ENCODE measurements at places on chromosomes 16 and 17.

GRCh38 chr17:74452033-74452840 is 14.2 kb upstream of the CD300A start:
- DNase-seq, result no peak

GRCh38 chr16:84117494-84117843 is 727 bp upstream of the MBTPS1 start:
- no peak for DNase-seq

DNA sequence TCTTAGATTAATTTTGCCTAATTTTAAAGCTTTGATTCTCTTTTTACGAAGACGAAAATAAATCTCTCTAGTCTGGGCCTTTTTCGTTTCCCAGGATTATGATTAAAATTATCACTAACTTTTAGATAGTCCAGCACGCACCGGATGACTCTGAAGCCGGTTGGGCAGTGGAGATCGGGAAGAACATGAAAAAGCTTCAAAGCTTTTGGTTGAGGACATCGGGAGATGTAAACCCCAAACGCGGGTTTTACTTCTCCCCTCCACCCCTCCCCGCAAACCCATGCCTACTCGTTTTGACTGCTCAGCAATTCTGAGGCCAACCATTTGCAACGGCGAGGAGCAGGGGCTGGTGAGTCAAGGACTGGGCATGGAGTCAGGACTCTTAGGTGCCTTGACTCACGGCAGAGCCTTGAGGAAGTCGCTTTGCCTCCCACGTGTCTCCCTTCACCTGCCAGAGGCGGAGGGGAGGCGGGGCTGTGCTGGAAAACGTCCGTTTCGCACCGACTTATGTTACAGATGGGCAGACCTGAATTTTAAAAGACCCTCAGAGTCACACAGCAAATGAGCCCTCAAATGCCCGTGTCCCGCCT is 989 bp upstream of the DUSP14 start:
- peak; percentile 47 for DNase-seq

DNA sequence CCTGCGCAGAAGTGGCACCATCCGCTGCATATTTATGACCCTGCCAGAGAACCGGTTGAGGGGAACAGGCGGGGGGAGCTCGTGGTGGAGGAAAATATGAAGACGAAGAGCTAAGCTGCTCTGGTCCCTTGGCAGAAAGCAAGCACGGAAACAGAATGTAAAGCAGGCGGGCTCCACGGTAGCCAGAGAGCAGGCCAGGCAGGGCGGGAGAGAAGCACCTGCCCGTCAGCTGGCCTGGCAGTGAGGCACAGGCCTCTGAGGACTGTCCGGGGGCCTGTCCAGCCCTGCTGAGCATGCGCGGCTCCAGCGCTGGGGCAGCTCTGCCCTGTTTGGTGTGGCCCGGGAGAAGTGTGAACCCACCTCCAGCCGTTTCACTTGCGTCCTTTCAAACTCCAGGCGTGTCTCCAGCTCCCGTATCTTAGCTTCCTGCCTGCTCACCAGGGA is 46.7 kb downstream of the PIPOX start:
- DNase-seq, result no peak

DNA sequence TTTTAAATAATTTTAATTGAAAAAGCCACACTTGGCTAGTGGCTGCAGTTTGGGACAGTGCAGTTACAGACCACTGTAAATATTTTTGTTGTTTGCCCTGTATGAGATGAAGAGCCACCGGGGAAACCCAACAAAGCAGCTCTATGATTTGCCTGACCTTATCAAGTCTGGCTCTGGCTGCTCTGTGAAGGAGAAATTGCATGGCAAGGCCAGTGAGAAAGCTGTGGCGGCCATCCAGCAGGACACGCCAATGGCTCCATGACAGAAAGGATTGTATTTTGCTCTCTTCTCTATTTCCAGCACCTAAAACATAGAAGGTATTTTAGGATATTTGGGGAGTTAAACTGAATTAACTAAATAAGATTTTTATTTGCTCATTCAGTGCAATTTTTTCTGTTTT is 330.0 kb upstream of the DYNLRB2 start:
- no peak for DNase-seq

DNA sequence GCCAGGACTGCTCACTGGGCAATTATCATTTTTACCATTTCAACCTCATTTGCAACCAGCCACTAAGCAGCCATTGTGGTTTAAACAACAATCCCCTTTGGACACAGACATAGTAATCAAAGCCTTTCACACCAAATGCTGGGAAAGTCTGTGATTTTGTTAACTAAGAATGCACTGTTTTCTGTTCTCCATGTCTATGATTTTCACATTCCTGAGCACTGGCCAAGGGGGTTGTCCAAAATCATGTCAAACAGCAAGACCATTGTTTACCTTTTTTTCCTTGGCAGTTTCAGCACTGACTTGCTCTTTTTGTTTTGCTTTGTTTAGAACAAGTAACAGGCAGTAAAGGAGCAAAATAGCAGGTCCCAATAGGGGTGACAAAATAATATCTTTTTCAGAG is 106.3 kb upstream of the SIAH1 start:
- DNase-seq, result no peak

- DNase-seq, result no peak
Observed at GRCh38 chr17:42704837-42705494, 22.6 kb downstream of the CNTNAP1 start.

- no peak for DNase-seq
Observed at GRCh38 chr17:71292006-71292405, 828.8 kb upstream of the SOX9 start.

DNA sequence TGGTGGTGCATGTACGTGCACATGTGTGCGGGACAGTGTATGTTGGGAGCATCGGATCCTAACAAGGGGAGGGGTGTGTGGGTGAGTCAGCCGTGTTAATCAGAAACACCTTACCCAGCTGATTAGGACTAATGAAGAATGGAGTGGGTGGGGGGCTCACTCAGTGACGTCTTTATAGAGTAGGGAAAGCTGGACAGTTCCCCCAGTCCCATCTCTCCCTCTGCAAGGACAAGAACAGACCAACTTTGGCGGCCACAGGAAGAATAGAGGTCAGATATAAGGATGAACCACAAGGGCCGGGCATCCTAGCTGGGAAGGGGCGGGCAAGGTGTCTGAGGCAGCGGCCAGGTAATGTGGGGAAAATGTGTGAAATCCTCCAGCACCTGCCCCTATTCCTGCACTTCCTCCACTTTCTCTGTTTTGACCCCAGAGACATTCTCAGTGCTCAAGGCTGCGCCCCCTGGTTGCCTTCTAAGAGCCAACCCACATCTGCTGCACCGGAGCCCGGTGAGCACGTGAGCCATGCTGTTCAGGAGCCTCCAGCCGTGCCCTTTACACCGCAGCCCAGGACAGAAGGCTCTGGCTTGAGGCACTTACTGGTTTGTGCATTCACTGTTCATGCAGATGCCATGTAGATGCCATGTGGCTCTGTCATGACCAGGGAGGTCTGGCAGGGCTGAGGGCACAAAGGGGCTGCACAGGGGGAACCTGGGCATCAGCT is 18.9 kb upstream of the TBX21 start:
- DNase-seq, result no peak

- no peak for DNase-seq
Observed at GRCh38 chr16:55585631-55586030, 19.1 kb downstream of the CAPNS2 start.

GRCh38 chr17:7018331-7018964 is 4.4 kb upstream of the BCL6B start:
- no peak for DNase-seq

GRCh38 chr16:86490859-86491639 is 19.3 kb upstream of the FOXF1 start:
- DNase-seq, result peak; percentile 24

DNA sequence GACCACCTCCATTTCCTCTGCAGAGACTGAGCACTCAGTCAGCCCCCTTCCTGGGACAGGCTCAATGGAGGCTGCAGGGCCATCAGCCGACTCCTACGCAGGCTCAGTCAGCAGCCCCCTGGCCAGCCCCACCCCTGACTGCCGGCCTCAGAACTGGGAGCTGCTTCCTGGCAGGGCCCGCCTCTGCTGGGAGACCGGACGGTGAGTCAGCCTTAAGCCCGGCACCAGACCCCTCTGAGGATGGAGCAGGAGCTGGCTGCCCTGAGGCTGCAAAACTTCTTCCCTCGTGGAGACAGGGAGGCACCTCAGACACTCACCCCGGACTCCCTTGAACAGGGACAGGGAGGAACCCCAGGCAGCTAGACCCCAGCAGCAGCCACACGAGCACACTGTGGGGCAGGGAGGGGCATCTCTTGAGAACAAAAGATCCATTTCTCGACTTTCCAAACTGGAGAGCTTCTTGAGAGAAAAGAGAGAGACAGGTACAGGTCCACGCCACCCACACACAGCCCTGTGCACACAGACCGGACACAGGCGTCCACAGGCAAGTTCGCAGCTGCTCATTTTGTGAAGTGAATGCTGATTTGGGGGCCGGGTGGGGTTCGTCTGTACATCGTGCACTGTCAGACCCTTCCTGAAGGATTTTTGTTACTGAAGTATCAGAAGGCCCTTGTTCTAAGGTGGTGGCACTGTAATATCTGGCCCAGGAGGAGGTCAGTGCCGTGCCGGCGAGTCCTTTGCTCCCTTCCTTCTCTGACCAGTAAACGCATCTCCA is 1.3 kb upstream of the TUBB3 start:
- peak; percentile 28 for DNase-seq

- no peak for DNase-seq
Observed at GRCh38 chr17:2070241-2071023, 15.5 kb downstream of the HIC1 start.

DNA sequence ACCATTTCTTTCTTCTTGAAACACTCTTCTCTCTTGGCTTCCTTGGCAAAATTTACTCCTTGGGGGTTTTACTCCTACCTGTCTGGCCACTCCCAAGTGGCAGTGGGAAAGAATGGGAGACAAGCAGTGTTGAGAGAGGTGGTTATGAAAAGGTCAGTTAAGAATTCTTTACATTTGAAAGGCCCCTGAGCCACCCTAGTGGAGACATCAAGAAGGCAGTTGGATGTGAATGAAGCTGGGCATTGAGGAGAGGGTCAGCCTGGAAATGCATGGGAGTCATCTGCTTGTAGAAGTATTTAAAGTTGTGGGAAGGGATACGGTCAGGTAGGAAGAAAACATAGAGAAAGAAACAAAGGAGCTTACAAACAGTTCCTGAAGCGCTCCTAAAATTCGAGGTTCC is 42.3 kb upstream of the CCNF start:
- DNase-seq, result no peak

- DNase-seq, result no peak
Observed at GRCh38 chr17:6507535-6507934, 48.8 kb downstream of the PITPNM3 start.

GRCh38 chr16:50399411-50399810 is 30.6 kb upstream of the BRD7 start:
- no peak for DNase-seq

- DNase-seq, result no peak
Observed at GRCh38 chr16:56163938-56164337, 27.4 kb upstream of the GNAO1 start.

DNA sequence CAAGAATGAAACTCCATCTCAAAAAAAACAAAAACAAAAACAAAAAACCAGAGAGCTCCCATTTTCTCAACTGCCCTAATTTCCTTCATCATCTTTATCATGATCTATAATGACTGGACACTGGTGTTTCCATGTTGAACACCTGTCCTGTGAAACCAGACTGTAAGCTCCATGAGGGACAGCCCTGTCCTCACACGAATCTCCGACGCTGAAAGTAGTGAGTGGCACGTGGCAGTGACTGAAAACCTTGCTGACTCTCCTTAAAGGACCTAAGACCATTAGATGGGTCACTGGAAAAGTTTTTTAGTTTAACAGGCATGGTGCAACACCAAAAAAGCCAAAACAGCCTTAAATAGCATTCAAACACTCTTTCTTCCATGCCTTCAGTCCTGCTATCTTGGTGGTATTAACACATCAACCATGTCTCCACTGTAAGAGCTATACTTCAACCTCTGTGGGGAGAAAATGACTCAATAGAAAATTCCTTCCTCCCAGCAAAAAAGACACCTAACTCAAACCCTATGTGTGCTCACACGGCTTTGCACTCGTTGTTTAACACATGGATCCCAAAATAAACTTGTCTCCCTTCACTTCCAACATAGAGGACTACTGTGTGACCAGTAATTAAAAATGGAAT is 8.3 kb downstream of the AXIN2 start:
- DNase-seq, result no peak

- DNase-seq, result no peak
Observed at GRCh38 chr17:9519583-9520272, 55.9 kb downstream of the STX8 start.

DNA sequence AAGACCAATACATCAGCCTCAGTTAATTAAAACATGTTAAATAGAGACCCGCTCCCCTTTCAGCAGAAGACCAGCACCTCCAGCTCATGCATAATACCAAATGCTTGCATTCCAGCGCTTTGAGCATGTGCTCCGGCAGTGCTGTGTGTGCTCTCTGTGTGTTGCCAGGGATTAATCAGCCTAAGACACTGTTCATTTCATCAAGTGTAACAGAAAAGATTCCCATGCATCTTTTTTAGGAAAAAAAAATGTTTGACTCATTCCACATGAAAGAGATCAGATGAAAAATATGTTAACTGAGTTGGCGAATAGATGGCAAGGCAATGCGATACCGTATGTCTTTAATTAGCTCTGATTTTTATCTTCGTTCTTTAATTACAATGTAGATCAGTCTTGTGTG is 187.6 kb downstream of the RPTOR start:
- DNase-seq, result no peak

- DNase-seq, result no peak
Observed at GRCh38 chr17:81366648-81367047, 28.6 kb upstream of the BAHCC1 start.

- no peak for DNase-seq
Observed at GRCh38 chr17:82794781-82795482, 43.1 kb downstream of the TBCD start.

DNA sequence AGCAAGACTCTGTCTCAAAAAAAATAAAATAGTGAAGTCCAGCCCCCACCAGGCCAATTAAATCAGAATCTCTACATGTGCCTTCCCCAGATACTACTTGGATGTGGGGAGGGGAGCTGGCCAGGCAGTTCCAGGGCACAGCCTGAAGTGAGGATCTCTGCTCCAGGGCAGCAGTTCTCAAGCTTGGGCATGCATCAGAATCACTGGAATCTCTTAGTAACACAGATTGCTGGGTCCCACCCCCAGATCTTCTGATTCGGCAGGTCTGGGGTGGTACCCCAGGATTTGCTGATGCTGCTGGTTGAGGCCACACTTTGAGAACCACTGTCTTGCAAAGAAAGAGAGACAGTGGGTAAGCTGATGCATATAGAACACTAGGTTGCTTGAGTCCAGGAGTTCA is 8.3 kb upstream of the CDH5 start:
- no peak for DNase-seq
